ENCODE measurements at places on chromosomes 5 and 9. TPM values are rescaled to one million over a fixed set of nuclear protein-coding genes. Genes with fewer than 3 reads are reported as not detected.

ANXA2R gene
- total RNA-seq = 1.5 TPM

CFAP157 gene
- total RNA-seq = 0.06 TPM

SNCAIP gene
- 0.93 TPM for total RNA-seq

DEPDC1B gene
- total RNA-seq = 4.9 TPM

TIMD4 gene
- not detected for total RNA-seq

All from aortic smooth muscle cell (primary cell).